ENCODE measurements at places on chromosomes 5 and 9. TPM values are rescaled to one million over a fixed set of nuclear protein-coding genes. Genes with fewer than 3 reads are reported as not detected.
A peak's percentile ranks its signal among the peaks of the same experiment; 100 is the strongest.

GRCh38 chr5:56323505-56323904 is 90.4 kb upstream of the ANKRD55 start:
- peak; percentile 81 for DNase-seq

- no peak for DNase-seq
Observed at GRCh38 chr5:6719417-6719816, 6.2 kb downstream of the TENT4A start.

DNA sequence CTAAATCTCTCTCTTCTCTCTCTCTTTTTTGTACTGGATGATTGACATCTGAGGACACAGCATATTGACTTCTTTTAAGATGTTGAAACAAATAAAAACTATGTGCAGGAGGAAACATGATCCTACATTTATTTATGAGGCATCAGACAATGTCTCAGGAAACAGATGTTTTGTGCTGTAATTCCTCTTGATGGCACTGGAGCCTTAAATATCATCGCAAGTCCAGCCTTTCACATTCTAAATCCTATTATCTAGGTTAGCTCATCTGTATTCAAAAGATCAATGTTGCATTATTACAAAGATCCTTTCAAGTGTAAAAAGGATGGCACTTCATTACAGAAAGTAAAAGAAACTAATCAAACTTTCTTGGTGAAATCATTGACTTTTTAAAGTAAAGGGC is 63.9 kb downstream of the MAT2B start:
- DNase-seq = no peak

DNA sequence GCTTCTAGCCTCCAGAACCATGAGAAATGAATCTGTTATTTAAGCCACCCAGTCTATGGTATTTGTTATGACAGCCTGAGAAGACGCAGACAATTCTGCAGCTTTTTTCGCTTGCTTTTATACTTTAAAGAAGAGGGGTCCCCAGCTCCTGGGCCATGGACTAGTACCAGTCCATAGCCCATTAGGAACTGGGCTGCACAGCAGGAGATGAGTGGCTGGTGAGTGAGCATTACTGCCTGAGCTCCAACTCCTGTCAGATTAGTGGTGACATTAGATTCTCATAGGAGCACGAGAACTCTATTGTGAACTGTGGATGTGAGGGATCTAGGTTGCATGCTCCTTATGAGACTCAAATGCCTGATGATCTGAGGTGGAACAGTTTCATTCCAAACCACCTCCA is 151.7 kb downstream of the PTTG1 start:
- no peak for DNase-seq

DNA sequence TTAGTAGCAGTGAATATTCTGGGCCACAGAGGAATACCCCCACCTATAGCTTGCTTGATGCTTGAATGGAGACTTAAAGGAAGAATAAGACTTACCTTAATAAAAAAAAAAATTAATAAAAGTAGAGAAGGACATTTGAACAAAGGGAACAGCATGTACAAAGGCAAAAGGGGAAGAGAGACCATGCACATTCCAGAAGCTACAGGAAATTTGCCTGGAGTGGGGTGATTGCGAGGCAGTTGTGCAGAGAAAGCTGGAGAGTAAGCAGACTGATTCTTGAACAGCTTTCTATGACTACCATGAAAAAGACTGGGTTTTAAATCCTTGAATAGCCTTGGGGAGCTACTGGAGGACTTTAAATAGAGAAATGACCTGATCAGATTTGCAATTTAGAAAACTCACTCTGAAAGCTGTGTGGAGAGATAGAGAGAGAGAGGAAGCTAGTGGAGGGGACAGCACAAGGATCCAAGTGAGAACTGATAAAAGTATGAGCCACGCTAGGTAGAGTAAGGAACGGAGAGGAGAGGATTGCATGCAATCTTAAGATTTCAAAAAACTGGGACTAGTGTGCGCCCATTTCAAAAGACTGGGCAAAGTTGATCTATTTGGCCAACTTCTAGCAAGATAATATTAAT is 12.5 kb upstream of the SSBP2 start:
- no peak for DNase-seq

The TAF11L10 gene
- not detected for total RNA-seq

- DNase-seq = no peak
Observed at GRCh38 chr5:141883892-141884318, 5.7 kb upstream of the PCDH1 start.

- no peak for DNase-seq
Observed at GRCh38 chr5:13860146-13860545, 84.3 kb downstream of the DNAH5 start.

DNA sequence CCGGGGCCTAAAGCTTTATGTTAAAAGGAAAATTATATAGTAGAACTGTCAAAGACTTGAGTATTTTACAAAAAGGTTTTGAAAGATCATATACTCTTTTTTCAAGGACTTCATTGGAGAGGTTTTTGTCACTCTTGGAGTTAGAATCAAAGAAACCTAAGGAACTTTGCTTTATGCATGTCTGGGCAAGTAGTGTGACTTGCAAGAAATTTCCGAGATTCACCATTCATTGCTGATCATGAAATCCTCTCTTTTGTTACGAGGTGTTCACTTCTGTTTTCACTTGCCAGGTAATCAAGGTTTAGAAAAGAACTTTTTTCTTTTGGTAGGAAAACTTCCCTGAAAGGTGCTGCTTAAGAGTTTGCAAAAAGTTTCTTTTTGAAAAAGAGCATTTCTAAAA is 64.8 kb downstream of the NUP214 start:
- DNase-seq = no peak

The SLC6A18 gene
- not detected for total RNA-seq

DNA sequence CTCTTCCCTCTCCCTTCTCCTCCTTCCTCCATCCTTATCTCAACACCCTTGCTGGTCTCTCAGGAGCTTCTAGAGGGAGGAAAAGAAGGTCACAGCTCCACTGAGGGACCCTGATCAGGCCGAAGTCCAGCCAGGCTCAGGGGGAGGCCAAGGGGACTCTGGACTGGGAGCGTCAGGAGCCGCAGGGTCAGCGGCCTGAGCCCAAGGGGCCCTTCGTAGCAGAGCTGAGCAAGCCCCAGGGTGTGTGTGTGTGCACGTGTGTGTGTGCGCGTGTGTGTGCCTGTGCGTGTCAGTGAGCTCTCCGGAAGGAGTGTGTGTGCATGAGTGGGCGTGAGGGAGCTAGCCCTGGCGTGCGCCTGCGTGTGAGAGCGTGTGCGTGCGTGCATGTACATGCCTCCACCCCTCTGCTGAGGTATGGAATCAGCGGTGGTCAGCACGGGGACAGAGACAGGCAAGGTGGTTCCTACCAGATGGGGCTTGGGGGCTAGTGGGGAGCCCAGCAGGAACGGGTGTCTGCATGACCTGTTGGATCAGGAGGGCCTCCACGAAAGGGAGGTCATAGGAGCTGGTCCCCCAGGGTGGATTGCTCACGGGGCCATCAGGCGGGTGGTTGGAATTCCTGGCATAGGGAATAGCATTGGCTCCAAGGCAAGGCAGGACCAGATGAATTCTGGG is 10.0 kb upstream of the AGPAT2 start:
- DNase-seq = no peak

GRCh38 chr5:118447350-118447749 is 541.0 kb downstream of the DTWD2 start:
- no peak for DNase-seq

DNA sequence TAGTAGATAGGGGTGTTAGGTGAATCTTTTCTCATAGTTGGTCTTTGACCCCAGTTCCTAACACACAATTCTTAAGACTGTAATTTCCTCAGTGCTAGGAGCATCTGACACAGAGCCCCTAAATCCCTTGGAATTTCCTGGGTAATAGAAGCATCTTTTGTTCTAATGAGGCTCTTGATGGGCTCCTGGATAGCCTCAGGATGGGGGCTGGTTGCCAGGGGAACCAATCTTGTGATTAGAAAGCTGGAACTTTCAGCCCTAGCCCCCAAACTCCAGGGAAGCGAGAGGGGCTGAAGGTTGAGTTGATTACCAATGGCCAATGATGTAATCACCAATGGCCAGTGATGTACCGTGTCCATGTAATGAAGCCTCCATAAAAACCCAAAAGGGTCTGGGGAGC is 44.5 kb downstream of the CCDC125 start:
- no peak for DNase-seq

DNA sequence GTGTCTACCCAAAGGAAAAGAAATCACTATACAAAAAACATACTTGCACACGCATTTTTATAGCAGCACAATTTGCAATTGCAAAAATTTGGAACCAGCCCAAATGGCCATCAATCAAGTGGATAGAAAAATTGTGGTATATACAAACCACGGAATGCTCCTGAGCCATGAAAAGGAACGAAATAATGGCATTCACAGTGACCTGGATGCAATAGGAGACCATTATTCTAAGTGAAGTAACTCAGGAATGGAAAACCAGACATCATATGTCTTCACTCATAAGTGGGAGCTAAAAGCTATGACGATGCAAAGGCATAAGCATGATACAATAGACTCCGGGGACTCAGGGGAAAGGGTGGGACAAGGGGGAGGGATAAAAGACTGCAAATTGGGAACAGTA is 78.4 kb downstream of the ENC1 start:
- no peak for DNase-seq

- DNase-seq = no peak
Observed at GRCh38 chr9:84368601-84369000, 28.0 kb upstream of the SLC28A3 start.

DNA sequence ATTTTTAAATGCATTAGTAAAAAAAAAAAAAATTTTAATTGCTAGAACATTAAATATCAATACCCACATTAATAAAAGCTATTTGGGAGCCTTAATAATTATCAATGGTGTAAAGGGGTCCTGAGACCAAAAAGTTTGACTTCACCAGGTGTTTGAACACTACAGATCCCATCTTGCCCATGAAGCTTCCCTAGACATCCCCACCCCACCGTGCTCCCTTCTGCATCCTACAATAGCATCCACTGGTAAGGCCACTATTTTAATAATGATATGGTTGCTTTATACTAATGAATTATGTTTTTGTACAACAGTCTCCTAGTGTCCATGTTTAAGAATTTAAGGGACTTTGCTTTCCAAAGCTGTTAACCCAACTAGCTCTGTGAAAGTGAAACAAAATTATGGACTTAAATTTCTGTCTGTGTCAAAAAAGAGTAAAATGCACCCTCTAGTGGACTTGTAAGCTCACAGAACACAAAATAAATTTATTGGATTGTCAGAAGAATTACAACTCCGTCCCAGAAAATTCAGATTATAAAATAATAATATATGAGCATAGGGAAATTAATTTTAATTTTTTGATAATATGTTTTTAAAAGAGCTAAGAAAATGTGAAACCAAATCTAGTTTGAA is 76.0 kb downstream of the ARL15 start:
- DNase-seq = no peak

DNA sequence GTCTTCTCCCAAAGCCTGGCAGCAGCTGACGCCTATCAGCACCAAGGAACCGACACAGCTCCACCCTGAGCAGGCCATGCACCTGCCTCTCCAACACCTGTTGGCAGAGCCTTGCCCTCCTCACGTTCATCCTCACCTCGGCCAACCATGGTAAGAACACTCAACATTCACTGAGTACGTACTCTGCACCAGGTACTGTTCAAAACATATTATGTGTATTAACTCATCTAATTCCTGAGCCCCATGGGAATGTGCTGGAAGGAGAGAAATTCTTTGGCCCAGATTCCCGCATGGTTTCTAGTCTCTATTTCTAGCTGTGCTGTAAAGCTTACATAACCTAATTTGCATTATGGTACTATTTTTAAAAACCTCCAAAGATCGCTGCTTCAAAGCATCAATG is 86.1 kb downstream of the GPR21 start:
- DNase-seq = no peak

- no peak for DNase-seq
Observed at GRCh38 chr5:168578006-168578405, 1.2 kb downstream of the PANK3 start.

GRCh38 chr5:106940301-106940846 is 730.4 kb downstream of the EFNA5 start:
- DNase-seq = no peak

The PCDHAC1 gene
- total RNA-seq = 0.90 TPM

DNA sequence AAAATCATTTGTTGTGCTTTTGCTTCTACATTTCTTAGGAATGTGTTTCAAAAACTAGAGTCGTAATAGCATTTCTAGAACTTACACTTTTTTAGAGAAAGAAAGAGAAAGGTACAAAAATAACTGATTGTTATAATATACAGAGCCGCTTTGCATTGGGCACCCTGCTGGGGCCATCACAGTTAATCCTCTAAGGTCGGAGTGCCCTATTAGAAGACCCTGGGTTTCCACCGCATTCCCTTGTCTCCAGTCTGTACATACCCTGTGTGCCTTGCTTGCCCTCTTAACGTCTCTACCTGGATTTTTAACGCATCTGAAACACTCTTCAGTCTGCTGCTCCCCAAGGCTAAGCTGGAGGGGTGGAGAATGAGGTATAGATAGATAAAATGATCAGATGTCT is 1.3 kb downstream of the MARVELD2 start:
- no peak for DNase-seq

DNA sequence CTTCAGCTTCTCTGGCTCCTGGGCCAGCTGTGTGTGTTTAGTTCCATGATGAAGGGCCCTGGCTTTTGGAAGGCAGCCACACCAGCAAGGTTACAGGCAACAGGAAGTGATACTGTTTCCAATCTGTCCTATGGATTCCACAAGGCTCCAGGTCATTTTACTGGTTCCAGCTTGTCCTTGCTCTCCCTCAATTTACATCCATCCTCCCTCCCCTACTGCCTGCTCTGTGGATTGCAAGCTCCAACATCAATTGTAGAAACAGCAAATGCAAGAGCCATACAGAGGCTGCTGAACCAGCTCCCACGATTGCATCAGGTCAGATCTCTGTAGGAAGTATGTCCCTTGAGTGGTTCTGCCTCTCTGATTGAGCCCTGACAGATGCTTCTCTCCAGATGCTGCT is 409.8 kb downstream of the NTRK2 start:
- no peak for DNase-seq

DNA sequence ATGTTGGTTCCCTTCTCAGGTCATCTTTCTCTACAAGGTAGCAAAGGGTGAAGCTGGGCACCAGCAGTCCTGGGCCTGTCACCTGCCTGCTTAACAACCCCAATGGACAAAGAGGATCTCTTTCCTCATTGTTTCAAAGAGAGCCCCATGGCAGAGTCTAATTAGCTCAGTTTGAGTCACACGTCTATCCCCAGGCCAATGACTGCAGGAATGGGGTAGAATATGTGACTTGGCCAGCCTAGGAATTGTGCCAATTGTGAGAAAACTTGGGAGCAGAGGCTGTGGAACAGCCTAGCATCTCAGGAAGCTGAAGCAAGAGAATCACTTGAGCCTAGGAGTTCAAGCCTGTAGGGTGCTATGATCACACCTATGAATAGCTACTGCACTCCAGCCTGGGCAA is 3.6 kb upstream of the RAPGEF1 start:
- DNase-seq = no peak

The HARS1 gene
- total RNA-seq = 52.0 TPM

The FGF10 gene
- total RNA-seq = not detected

DNA sequence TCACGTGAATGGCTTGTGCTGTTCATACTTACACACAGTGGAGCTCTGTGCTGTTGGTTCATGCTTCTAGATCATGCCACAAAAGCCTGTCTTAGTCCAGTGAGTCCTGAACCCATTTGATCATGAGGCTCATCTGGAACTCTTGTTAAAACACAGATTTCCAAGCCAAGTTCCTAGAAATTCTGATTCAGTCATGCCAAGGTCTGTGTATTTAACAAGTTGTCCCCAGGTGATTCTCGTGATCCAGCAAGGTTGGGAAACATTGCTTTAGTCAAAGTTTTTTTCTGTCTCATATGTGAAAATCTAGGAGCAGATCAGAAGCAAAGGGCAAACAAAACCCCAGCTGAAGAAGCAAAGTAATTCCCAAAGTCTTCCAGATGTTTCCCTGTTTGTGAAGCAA is 112.5 kb upstream of the GAS1 start:
- no peak for DNase-seq

GRCh38 chr5:29796013-29796412 is 1397.5 kb upstream of the CDH6 start:
- no peak for DNase-seq

All from PC-9 (cell line).